ENCODE measurements at places on chromosomes 2 and 18.

DNA sequence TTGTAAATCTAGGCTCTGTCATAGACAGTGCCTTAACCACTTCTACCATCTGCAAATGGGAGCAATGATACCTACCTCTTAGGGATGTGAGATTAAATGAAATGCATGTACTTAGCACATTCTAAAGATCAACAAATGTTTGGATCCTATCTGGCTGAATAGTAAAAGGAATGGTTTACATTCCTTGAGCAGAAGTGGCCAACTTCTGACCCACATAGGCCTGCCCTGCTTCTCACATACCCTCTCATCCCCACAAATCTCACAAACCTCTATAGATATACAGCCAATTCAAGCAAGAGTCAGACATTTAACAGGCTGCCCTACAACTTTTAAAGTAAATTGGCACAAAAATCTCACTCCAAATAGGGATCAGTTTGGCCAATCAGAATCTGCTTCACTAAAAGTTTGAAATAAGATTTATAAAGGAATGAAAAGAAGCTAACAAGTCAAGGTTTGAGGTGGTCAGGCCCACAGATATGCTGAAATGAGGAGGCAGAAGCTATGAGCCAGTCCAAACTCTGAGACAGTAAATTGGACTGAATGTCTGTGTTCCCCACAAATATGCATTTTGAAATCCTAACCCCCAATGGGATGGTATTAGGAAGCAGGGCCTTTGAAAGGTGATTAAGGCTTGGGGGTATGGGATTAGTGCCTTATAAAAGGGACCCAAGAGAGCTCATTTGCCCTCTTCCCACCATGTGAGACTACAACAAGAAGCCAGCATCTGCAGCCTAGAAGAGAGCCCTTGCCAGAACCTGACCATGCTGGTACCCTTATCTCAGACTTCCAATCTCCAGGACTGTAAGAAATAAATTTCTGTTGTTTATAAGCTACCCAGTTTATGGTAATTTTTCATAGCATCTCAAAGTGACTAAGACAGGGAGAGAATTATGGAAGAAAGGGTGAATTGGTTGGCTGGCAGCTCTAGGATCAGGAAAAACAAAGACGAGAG is 227.8 kb upstream of the RBMS1 start:
- DNase-seq = no peak

- no peak for DNase-seq
These were observed 169.6 kb upstream of the HAAO start for GRCh38 chr2:42961961-42962360.

DNA sequence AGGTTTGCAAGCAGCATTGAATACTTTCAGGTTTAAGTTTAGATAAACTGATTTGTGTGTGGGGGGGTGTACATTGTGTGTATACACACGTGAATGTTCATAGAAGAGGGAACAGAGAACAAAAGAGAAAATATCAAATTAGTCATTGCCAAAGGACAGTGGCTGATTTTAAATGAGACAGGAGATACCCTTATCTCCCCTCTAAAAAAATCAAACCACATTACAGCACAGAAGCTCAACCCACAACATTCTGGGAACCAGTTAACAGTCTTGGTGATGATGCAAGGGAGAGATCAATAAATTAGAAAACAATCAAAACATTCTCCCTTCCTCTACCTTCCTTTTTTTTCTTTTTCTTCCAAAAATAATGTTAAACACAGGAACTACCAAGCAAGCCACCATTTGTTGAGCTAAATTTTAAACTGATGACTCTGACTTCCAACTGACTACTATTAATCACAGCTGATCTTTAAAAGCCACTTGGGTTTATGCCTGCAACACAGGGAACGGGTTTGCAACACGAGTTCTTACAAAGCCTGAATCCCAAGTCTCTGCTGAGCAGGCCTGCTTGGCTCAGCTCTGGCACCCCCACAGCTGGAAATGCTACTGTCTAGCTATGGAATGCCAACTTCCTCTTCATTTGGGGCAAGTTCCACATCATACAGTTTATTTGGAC is 119.2 kb upstream of the ACVR1C start:
- no peak for DNase-seq

- no peak for DNase-seq
These were observed 191.5 kb downstream of the SLC8A1 start for GRCh38 chr2:40260437-40260836.

- DNase-seq = no peak
These were observed 193.4 kb downstream of the HAUS1 start for GRCh38 chr18:46297621-46298020.

GRCh38 chr2:128797533-128797932 is 478.9 kb upstream of the HS6ST1 start:
- no peak for DNase-seq

DNA sequence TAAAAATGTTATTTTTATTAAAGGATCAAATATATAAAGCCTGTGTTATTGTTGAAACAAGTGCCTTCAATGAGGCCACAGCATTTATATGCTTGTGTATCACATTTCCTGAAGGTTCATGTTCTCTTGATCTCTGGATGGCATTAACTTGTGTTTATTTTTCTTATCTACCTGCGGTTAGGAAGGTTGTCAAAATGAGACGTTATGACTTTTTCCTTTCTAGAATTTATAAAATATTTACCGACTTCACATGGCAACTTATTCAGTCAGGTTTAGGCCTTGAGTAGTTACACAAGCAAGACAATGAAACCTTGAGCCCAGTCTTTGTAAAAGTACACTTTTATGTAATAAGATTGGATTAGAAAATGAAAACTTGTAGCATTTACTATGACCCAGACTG is 196.4 kb upstream of the ACVR2A start:
- no peak for DNase-seq

DNA sequence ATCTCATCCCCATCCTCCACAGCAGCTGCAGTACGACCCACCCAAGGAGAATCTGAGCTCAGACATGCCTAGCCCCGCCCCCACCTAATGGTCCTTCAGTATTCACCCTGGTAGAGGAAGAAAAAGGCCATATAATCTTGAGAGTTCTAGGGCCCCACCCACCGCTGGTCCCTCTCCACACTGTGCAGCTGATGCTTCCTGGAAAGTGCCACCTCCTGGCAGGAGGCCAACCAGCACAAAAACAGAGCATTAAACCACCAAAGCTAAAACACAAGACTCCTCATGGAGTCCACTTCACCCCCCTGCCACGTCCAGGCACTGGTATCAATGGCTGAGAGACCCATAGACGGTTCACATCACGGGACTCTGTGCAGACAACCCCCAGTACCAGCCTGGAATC is 40.7 kb downstream of the MC4R start:
- DNase-seq = no peak

DNA sequence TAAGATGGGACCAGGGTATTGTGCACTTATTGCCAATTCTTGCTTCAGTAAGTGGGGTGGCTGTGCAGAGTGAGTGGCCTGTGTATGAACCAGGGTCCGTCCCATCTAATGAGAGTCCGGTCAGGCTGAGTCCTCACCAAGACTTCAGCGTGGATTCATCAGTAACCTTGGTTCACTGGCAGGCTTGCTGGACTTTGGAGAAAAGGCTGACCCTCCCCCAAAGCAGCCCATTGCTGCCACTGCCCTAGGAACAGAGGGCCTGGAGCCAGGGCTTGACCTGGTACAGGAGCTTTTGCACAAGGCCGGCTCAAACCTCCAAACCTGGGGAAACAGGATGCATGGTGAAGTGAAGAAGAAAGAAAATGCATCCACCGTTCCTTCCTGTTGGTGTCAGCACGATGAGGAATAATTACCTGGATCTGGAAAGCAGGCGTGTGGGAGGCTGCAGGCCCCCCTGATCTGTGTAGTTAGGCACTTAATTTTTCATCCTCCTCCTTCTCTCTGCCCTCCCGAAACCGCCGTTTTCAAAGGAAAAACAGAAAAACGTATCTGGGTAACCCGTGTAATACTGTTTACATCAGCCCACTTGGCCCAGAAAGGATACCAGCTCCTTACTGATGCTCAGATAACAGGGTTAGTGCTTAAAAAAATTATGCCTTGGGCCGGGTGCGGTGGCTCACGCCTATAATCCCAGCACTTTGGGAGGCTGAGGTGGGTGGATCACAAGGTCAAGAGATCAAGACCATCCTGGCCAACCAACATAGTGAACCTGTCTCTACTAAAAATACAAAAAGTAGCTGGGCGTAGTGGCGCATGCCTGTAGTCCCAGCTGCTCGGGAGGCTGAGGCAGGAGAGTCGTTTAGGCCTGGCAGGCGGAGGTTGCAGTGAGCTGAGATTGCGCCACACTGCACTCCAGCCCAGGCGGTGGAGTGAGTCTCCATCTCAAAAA is 147.7 kb downstream of the TGIF1 start:
- DNase-seq = no peak

- no peak for DNase-seq
These were observed 119.5 kb downstream of the SMAD7 start for GRCh38 chr18:48831113-48831759.

DNA sequence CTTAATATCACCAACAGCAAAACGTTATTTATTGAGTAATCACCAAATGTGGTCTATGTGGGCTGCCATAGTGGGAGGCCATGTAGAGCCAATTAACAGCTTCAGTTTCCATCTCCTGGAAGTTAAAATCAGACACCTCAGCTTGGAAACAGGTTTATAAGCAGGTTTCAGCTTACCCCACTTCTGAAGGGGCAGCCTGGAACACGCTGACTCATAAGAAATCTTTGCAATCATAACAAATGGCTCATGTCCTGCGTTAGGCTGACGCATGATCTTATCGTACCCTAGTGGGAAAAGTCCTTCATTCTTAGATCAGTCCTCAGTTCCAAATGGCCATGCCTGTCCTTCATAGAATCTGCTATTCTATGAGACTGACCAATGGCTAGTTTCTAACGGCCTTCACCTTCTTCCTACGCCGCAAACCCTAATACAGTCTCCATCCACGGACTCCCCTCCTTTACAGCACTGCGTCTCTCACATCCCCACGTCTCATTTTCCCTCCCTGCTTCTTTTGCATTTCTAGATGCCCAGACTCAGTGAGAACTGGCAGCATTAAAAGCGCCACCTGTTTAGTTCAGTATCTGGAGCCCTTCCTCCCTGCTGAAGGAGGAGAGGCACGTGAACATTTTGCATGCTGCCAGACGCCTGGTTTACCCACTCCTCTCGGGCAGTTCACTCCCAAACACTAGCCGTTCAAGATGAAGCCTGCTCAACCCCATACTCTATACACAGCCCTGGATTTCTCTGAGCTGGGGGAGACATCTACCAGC is 24.2 kb upstream of the BZW1 start:
- DNase-seq = no peak

Measured in GOT3 (cell line).